Activated T-helper 1 cell treated with Interleukin-2 at 50 U/mL for 16 hours (primary cell): ENCODE measurements at places on chromosomes 6 and 20.

DNA sequence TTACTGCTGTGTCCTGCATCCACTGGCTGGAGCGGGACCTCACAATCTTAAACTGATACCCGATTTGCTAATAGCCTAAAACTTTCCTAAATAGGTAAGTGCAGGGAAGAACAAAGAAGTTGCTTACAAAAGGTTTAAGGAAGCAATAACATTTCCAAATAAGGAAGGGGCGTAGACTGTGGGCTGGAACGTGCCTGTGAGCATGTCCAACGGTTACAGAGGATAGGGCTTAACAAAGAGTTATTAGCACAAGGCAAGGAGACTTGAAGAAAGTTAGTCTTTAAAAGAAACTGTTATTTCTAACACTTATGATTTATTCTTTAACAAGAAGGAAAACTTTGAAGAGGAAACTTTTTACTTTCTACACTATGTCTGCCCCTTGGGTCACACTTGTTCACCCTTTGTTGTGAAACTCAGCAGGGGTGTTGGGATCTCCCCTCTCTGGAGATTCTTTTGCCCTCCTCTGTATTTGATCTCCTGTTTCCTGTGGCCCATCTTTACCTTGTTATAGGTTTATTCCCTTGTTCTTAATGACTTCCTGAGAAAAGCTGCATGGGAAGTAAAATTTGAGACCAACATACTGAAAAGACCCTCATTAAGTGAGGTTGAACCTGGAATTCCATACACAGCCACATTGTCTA lies 28.7 kb downstream of the KAT14 start:
- no peak for DNase-seq

DNA sequence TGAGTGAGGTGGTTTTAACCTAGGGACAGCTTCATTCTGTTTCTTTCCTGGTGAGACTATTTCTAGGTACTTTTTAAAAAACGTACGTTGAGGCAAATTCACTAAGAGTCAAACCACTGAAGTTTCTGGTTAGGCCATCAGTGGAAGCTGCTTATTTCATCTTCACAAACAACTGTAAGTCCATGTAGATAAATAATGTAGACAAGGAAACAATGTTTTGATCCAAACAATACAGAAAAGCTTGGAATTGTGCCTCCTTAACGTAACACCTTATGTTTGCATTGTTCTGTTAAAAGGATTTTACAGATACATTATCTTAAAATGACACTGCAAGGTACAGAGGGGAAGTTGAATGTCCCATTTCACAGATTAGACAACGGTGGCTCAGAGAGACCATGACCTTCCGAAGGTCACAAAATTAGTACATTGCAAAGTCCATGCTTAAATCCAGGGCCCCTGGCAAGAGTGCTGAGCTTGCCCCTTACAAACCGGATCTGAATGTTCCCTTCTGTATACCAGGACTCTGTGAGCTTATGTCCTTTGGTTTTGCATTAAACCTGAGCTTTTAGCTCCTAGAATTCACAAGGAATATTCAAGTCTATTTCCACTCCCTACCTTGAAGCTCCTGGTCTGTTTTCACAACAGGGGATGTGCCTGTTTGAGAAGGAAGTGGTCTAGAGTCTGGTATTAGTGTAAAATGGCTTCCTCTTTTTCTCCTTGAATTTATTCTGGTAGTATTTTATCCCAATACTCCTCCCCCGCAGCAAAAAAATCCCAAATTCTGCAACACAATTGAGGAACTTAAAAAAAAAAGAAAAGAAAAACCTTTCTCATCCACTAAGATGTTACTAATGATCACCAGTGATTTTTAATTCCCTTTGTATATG lies 28.9 kb upstream of the ZNF217 start:
- no peak for DNase-seq

GRCh38 chr6:35360349-35361138 lies 18.2 kb downstream of the PPARD start:
- no peak for DNase-seq

- DNase-seq = no peak
These were observed 209.8 kb downstream of the GJA1 start for GRCh38 chr6:121645100-121645745.

DNA sequence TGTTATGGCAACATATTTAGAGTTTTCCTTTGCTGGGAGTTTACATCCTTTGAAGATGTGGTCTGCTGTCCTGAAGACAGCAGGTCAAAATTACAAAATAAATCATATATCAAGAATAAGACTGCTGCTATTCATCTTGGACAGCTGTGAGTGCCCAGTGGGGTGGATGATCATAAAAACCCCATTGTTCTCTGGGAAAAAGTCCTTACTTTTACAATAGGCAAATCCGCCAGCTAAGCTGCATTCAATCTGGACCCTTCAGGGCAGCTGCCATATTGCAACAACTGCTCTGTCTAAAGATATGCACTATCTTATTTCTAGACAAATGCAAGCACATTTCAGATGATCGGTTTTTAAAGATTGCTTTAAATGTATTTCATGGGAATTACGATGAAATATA lies 19.4 kb downstream of the CASS4 start:
- DNase-seq = no peak

DNA sequence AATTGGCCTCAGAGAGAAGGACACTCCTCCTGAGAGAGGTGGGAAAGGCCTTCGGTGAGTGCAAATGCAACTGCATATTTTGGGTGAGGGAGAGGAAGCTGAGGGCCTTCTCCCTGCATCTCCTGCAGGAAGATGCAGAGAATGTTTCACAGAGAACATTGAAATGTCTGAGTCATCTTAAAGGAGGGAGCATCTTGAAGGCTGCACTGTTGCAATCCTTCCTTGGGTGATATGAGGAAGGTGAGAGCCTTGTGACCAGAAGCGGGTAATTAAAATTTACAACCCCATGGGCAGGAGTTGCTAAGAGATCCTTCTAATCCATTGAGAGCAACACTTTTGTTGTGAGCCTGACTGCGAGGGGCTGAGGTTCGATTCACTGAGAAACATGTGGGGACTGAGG lies 375.7 kb upstream of the MARCKS start:
- no peak for DNase-seq

GRCh38 chr20:55586610-55587009 lies 418.7 kb downstream of the CBLN4 start:
- no peak for DNase-seq

GRCh38 chr6:49462599-49462926 lies 490 bp downstream of the MMUT start:
- DNase-seq = no peak

DNA sequence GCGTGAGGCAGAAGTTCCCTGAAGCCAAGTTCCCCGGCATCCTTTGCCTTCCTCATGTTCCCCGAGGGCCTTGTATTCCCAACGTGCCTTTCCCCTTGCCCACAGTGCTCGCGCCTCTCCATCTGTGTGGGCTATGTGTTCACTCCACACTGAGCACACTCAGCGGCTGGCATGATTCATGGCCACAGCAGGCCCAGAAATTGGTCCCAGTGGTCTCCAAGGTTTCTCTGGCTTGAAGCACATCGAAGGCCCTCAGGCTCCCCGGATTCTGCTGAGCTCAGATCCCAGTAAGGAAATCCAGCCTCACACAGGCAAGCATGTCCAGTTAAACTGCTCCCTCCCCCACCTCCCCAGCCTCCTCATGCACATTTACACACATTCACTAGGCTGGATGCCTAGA lies 123.6 kb downstream of the ISM1 start:
- no peak for DNase-seq

DNA sequence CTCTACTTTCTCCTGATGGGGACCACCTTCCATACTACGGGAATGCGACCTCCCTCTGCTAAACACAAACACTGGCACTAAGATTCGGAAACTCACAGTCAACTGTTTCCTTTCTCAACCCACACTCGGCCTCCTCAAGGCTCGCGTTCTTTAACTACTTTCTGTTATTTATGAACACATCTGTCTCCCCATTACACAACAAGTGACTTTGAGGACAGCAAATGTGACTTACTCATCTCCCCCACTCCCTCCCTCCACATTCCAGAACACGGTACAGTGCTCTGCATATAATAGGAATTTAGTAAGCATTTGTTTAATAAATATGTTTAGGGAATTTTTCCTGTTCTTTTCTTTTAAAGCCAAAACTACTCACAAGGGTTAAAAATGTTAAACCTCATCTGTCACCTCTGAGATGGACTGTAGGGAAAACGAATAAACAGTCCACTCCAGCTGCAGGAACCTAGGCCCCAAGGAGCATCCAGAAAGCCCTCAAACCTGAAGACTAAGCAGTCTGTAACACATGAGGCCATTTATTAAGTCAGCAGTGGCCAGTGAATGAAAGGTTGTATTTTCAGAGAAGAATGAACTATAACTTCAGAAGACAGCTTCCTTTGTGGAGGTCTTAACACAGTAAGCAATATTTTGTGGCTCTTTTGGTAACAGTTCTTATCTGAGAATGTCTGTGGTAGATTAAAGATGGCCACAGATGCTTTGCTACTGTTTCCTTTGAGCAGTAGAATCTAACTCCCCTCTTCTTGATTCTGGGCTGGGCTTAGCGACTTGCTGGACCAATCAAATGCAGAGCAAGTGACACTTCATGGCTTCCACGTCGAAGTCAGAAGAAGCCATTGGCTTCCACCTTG lies 209.6 kb upstream of the DTNBP1 start:
- DNase-seq = no peak

- DNase-seq = no peak
These were observed 138.4 kb downstream of the EYA2 start for GRCh38 chr20:47032933-47033578.

DNA sequence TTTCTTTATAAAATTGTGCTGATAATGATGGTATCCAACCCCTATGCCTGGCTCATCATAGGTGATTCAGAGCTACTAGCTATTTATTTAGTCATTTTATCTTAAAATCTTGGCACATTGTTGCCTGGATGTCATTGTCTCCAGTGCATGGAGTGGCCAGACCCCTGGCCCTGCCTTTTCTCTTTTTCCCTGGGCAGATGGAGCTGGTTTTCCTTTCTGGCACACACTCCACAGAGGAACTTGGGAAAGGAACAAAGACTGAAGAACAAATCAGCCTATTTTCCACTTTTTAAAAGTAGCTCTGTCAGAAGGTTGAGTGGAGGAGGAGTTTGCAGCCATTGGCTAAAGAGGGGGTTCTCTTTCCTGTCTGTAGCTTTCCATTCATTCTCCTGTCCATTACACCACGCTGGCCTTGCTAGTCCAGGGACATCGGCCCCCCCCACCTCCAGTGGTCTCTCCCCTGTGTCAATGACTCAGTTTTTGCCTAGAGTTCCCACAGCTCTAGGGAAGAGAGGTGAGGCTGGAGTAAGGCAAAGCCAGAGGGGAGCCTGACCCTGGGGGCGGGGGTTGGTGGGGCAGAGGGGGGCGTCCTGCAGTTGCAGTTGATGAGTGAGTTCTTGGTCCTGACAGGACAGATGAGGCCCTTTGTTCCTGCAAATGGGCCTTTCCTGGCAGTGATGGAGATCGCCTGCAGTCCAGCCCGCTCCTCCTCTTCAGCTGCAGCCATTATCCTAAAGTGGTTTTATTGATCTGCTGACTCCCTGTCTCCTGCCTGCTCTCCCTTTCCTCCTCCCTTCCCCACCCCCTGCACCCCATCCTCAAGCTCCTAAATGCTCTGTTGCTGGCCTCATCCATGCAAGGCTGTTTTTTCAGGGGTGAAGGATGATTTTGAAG lies 774.5 kb downstream of the DHX35 start:
- no peak for DNase-seq

DNA sequence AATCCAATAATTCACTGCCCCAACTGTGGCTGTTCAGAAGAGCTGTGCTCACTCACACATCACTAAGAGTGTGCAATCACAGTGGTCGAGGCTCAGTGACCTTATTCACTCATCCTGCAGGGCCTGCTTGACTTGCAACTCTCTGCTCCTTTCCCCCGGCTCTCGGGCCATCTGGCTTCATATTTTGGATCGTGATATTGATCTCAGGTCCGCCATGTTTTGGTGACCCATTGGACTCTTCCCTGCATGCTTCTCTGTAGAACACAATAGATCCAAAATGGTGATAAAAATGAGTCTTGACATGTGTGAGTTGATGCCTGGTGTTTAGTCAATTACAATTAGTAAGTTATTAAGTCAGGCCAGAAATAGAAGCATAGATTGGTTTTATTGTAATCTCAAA lies 313.9 kb upstream of the SOX4 start:
- DNase-seq = no peak

DNA sequence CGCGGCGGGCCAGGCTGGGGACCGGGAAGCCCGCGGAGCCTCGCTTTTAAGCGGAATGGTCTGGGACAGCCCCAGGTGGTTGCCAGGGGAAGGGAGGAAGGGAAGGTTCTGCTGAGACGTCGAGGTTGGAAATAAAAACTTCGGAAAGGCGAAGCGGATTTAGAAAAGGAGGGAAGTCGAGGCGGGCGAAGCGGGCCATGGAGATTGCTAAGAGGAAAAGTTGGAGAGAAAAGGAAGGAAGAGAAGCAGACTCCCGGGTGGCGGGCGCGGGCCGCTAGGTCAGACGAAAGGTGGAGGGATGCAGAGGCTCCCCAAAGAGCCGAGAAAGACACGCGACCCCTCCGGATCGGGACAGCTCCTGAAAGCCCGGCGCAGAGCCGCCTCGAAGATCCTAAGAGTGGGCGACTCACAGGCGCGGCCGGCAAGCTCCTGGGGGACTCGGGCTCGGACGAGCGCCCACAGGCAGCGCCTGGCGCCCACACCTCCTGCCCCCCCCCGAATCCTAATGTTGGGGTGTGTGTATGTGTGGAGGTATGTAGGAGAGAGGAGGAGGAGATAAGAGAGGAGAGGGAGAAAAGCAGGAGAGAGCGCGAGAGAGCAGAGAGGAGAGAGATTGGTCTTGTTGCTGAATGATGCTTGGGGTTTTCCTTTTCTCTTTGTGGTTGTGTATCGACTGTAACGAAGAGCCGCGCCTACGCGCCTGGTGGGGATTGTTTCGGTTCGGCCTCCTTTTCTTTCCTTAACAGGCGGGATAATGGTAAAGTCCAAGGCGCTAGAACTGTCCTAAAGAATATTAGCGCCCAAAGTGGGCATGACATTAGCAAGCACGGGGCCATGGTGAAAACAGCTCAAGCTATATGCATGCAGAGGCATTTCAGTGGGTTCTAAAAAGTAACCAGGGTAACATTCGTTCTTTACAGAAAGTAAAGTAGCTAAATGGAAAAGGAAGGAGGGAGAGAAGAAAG lies 1.5 kb downstream of the TFAP2B start:
- no peak for DNase-seq

GRCh38 chr6:55438203-55438602 lies 110.9 kb downstream of the GFRAL start:
- DNase-seq = no peak

GRCh38 chr6:154481521-154482013 lies 28.9 kb downstream of the CNKSR3 start:
- no peak for DNase-seq
